ENCODE measurements at places on chromosomes 1 and 21.

GRCh38 chr1:153535242-153536011 lies at the start of gene S100A6:
Gene S100A6, minus strand, starts transcription at chr1:153535991. Its CDS starts 652 bp downstream, at chr1:153535339.
- DNase-seq: peak; percentile 74

- DNase-seq: no peak
Measured at GRCh38 chr1:50476800-50477199, 53.6 kb upstream of the DMRTA2 start.

DNA sequence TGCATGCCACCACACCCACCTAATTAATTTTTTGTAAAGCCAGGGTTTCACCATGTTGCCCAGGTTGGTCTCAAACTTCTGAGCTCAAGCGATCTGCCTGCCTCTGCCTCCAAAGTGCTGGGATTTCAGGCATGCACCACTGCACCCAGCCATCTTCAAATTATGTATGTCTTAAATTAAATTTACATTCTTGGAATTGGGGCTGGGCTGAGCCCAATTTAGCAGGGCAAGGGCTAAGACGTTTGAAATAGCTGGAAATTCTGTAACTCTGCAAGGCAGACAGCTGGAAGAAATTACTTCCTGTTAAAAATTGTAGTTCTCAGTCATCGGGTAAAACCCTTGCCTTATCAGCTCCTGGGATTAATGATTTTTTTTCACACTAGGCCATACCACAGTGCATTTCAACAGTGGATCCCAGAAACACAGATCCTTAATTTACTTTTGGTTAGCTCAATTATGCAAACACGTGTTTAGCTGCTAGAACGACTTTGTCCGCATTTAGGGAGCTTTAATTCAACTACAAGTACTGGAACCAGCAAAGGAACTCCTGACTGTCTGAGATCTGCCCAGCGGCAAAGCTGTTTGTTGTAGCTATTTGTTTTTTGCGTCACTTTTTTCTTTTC lies 83.3 kb downstream of the OLFML3 start:
- no peak for DNase-seq

GRCh38 chr1:185015631-185016030 lies 29.7 kb upstream of the RNF2 start:
- no peak for DNase-seq

DNA sequence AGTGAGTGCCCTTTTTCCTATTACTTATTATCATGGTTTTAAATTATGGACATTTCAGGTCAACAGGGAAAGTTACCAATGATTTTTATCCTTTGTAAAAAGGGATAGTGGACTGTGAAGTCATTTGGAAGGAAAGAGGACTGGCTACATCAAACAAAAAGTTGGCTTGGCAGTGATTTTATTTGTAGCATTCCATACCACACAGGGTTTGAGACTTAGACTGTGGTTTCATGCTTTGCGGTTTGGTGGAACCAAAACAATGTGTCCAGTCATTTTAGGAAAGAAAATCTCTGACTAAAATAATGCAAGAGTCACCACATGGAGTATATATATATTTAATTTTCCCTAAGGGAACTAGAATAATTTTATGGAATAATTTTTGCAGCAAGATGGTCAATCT lies 239.5 kb downstream of the HMCN1 start:
- peak; percentile 15 for DNase-seq

- DNase-seq: no peak
Measured at GRCh38 chr1:188466539-188466938, 1637.8 kb downstream of the PLA2G4A start.

DNA sequence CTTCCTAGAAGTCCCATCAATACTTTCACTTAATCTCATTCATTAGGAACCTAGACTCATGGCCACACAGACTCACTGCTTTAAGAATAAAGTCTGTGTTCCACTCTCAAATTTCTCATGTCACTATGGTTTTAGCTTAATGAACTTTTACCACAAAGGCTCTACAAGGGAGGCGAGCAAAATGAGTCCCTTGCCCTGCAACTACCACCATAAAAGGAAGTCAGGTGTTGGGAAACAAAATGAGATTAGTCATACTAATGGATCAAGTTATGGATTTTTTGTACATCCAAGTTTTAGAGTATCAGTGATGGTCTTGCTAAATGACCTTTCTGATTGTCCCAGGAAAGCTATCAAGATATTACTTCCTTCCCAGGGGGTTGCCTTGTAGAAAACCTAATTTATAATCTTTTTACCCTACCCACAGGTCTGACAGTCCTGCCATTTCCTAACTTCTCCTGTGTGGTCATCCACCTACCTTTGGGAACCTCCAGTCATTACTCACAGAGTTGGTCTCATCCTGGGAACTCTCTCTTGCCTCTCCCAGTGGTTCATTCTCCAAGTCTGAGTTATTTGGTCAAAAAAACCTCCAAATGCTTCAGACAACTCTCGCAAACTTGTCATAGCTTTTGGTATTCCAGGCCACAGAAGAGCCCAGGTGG lies 51.8 kb upstream of the SLC16A1 start:
- DNase-seq: no peak

GRCh38 chr1:172723251-172723650 lies 64.3 kb downstream of the FASLG start:
- no peak for DNase-seq

- no peak for DNase-seq
Measured at GRCh38 chr1:111516005-111516535, 12.6 kb upstream of the ADORA3 start.

- no peak for DNase-seq
Measured at GRCh38 chr1:17168091-17168876, 36.6 kb upstream of the PADI1 start.

- DNase-seq: no peak
Measured at GRCh38 chr1:113217447-113218208, 144.6 kb downstream of the LRIG2 start.

GRCh38 chr21:43917515-43918384 lies 52.7 kb downstream of the AGPAT3 start:
- DNase-seq: no peak

- no peak for DNase-seq
Measured at GRCh38 chr1:28601696-28602095, 9.6 kb downstream of the RAB42 start.

DNA sequence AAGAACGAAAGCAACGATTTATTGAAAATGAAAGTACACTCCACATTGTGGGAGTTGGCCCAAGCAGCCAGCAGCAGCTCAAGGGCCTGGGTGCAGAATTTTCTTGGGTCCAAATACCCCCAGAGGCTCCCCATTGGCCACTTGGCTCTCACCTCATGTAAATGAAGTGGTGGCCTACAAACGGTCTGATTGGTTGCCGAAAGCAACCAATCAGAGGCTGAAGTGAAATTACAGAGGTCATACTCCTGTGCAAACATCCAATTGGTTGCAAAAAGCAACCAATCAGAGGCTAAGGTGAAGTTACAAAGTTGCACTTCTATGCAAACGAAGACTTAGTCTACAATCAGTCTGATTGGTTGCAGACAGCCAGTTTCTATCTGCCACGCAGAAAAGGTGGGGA lies 31.9 kb downstream of the FAM163A start:
- DNase-seq: no peak

DNA sequence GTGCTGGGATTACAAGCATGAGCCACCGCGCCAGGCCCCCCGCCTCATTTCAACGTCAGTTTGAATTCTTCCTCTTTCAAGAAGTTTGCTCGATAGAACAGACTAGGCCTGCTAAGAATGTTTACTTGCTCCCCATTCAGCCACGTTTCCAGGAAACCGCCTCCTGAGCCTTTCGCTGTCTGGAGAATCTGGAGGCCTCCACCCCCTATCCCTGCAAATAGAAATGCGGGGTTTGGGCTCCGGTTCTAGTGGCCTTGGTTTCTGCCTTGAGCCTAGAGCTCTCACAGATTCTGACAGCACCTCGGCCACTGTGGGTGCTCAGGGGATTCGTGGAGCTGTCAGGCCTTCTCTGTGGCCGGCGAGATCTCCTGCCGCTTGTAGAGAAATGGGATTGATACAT lies 84.3 kb downstream of the UBIAD1 start:
- no peak for DNase-seq

- DNase-seq: no peak
Measured at GRCh38 chr1:67571901-67572593, 113.0 kb upstream of the GADD45A start.

GRCh38 chr21:18089786-18090185 lies 154.8 kb upstream of the CHODL start:
- DNase-seq: no peak

- no peak for DNase-seq
Measured at GRCh38 chr1:83960669-83961277, 38.2 kb downstream of the TTLL7 start.

- no peak for DNase-seq
Measured at GRCh38 chr1:234967121-234967520, 161.5 kb downstream of the TOMM20 start.

- DNase-seq: no peak
Measured at GRCh38 chr1:3283849-3284248, 170.6 kb upstream of the ARHGEF16 start.

DNA sequence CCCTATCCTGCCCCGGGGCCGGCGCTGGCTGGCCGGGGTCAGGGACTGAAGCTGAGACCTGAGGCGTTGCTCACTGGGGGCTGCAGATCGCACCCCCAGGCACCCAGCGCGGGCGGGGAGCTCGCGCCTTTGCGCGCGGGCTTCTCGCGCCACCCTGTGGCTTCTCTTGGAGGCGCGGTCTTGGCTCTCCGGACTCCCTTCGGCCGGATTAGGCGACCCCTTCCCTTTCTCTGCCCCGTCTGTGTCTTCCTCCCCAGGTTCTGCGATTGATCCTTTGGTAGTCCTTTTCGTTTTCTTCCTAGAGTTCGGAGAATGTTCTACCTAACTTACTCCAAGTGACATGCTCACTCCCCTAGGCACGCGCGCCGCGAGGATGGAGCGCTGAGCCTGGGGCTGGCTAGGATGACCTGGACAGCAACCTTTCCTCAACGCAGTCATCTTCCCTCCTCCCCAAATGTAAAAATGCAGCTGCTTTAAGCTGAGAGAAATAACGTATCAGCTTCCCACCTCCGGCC lies 495 bp upstream of the NTRK1 start:
- peak; percentile 36 for DNase-seq

DNA sequence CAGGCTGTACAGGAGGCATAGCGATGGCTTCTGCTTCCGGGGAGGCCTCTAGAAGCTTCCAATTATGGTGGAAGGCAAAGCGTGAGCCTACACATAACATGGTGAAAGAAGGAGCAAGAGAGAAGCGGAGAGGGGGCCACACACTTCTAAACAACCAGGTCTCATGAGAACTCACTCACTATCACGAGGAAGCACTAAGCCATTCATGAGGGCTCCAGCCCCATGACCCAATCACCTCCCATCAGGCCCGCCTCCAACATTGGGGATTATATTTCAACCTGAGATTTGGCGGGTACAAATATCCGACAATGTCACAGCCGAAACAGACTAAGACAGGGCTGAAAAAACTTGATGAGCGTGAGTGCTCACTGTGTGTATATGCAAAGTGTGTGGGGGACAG lies 89.3 kb upstream of the CNIH3 start:
- DNase-seq: no peak

DNA sequence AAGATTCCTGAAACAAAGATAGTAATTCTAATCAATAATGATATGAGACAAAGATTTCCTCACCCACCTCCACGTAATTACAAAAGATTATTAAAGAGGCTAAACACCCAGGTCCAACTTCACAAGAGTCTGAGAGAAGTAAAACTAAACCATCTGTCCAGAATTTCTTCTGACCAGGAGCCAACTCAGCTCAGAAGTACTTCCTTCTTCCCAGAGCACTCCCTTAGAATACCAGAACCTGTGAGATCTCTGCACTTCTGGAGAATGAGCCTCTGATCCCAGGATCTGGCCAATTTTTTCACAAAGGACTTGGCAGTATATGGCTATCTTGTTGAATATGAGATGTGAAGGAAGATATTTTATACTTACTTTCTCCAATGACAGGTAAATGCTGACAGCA lies 120.6 kb upstream of the PALMD start:
- no peak for DNase-seq

DNA sequence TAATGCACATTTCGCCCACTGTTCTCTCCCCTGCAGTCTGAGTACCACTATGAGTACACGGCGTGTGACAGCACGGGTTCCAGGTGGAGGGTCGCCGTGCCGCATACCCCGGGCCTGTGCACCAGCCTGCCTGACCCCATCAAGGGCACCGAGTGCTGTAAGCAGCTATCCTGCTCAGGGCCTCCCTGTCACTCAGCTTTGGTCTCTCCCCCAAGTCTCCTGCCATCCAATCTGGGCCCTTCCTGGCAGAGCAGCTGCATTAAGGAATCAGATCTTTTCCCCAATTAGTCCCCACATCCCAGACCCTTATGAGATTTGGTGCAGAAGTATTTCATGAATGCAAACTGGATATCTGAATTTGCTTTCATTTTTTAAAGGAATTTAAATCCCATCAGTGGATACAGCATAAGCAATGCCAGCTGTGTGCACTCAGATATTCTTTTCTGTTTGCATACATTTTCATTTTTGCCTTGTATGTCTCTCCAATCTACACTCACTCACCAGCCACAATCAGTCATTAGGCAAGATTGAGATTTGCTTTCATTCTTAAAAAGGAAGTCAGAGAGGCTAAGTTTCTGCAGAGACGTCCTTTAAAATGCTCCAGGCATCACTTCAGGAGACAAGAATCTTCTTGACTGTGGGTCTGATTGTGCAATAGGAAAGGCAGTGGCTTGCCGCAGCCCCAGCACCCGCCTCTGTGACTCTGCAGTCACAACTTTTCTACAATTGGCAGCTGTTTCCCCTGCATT lies 48.1 kb downstream of the ELAPOR1 start:
- no peak for DNase-seq
